ENCODE measurements at places on chromosomes 6 and 20.
A peak's percentile ranks its signal among the peaks of the same experiment; 100 is the strongest.

DNA sequence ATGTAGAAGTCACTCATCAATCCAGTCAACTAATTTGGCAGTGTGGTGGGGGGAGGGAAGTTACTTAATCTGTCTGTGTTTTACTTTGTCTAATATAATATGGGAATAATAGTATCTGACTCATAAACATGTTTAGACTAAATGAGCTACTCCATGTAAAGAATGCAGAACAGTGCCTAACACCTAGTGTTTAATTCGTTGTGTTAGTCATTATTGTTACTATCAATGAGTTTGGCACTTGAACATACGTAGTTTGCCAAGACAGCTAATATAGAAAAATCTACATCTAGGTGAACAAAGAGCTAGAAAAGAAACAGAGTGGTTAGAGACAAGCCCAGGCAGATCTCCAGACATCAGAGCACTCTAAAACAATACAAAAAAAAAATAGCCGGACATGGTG lies 49.1 kb downstream of the IRAK1BP1 start:
- DNase-seq: no peak

GRCh38 chr6:36150283-36150682 lies 20.0 kb downstream of the MAPK13 start:
- DNase-seq: no peak

- no peak for DNase-seq
These were observed 42.7 kb downstream of the LRP11 start for GRCh38 chr6:149821492-149821891.

GRCh38 chr6:139219271-139219729 lies 72.5 kb downstream of the TXLNB start:
- peak; percentile 75 for DNase-seq

DNA sequence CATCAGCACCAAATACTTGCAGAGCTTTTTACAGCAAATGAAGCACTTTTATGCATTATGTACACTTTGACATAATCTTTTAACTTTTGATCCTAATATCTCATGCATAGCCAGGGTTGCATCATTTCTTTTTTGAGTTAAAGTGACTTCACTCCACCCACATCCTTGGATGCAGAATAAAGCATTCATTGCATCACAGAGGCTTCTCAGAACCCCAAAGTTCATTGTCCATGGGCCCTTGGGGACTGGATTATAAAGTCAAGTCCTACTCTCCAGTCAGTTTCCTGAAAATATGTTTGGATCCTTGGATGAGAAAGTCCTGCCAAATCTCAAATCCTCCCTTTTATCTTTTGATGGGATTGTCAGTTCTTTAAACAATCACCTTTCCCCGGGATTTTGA lies 10.6 kb upstream of the EFHC1 start:
- DNase-seq: no peak

DNA sequence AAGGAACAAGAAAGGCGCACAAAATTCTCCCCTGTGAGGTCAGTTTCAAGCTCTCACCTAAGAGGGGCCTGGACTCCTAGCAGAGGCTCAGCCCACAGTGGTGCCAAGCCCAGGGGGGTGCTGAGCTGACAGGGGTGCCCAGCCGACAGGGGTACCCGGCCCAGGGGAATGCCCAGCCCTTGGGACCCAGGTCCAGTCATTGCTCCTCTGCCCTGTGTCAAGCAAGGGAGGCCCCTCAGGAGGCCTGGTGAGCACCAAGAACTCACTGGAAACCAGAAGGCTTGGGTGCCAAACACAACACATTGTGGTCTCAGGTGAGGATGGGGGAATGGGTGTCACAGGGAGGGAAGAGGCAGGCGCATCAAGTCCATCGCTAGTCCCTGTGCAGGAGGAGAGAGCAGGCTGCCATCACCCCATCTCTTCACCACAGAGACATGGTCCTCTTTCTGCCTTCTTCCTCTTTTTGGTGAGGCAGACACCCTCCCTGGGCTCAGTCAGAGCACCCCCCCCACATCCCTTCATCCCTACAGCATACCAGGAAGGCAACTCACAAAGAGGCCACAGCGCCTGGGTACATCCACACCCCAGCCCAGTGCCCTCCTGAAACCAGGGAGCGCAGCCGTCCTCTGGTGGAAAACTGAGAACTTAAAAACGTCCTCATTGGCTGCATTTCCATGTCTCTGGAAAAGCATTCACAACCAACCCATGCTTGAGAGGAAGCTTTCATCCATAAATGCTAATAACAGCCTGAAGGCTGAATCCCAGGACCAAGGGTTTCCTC lies 111.3 kb downstream of the BANF2 start:
- DNase-seq: no peak

DNA sequence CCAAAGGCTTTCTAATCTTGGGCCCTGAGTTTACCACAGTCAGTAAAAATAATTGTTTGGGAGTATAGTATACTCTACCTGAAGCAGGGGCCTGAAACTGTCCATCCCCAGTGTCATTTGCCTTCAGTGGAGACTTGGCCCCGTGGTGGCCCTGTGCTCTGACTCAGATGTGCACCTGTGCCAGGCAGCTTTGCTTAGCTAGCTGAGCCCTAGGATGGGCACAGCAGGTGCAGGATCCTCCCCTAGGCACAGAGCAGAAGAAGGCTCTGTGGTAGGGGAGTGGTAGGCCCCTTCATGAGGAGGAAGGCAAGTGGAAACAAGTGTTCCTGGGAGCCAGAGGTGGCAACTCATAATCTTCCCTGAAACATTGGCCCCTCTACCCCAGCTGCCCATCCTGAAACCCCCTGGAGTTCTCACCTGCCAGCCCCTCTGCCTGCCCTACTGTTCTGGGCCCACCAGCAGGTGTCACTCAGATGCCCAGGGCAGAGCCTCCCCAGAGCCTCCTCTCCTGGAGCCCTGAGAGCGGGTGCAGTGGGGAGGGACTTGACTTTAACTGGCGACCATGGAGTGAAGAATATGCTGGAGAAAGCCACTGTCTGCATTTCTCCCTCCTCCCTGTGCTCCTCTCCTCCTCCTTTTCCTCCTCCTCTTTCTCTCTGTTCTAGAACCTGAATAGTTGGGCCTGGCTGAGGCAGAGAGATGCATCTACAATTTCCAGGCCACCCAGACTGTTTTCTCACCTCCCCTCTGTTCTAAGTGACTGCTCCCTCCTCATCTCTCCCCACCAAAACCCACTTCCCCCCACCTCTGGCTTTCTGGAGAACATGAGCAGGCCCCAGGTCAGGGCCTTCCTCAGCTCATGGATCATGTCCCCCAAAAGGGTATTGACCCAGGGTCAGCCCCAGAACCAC lies 2.9 kb downstream of the CPNE5 start:
- DNase-seq: no peak

DNA sequence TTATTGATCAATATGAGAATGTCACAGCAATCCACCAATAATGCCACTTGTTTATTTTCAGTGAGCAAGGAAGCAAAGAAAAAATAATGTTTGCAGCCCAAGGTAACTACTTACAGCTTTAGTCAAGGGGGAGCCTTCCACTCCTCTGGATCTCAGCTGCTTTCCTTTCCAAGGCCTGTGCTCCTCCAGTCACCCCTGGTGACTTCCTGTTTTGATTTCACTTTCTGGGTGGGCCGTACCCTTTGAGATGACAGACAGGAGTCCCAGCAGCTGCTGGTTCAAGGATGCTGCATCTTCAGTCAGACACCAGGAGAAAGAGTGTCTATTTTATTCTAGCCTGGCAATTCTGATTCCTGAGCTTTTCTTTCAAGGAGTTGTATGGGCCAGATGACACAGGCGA lies 5.6 kb upstream of the VNN2 start:
- DNase-seq: peak; percentile 70

- DNase-seq: no peak
These were observed 3.0 kb downstream of the CCN2 start for GRCh38 chr6:131947986-131948661.

GRCh38 chr6:90870561-90870960 lies 283.7 kb upstream of the MAP3K7 start:
- DNase-seq: no peak

DNA sequence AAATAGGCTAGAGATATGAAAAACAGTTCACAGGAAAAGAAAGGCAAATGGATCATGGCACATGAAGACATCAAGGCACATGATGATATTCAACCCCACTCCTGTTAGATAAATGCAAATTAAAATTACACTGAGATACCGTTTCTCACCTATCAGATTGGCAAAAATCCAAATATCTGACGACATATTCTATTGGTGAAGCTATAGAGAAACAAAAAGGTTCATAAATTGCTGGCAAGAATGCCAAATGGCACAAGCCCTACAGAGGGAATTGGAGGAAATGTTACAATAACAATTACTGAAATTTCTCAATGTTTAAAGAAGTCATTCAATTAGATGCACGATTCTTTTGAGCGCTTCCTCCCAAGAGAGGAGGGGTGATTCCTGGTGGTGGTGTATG lies 45.3 kb upstream of the DSN1 start:
- no peak for DNase-seq

GRCh38 chr20:17316316-17317038 lies 89.6 kb downstream of the PCSK2 start:
- no peak for DNase-seq

- no peak for DNase-seq
These were observed 16.7 kb downstream of the CALHM5 start for GRCh38 chr6:116528133-116528532.

GRCh38 chr6:168385858-168386735 lies 54.9 kb upstream of the SMOC2 start:
- no peak for DNase-seq

GRCh38 chr6:135306740-135307420 lies 125.8 kb downstream of the MYB start:
- DNase-seq: no peak
